Activated T-cell treated with anti-CD3 and anti-CD28 coated beads, Interleukin-2, amount 50 U/mL, for 48 hours (primary cell): ENCODE measurements at places on chromosomes 6 and 20.

- DNase-seq: no peak
These were observed 181.9 kb downstream of the SYNDIG1 start for GRCh38 chr20:24651171-24651975.

GRCh38 chr6:17474289-17474688 lies 80.9 kb downstream of the CAP2 start:
- no peak for DNase-seq

DNA sequence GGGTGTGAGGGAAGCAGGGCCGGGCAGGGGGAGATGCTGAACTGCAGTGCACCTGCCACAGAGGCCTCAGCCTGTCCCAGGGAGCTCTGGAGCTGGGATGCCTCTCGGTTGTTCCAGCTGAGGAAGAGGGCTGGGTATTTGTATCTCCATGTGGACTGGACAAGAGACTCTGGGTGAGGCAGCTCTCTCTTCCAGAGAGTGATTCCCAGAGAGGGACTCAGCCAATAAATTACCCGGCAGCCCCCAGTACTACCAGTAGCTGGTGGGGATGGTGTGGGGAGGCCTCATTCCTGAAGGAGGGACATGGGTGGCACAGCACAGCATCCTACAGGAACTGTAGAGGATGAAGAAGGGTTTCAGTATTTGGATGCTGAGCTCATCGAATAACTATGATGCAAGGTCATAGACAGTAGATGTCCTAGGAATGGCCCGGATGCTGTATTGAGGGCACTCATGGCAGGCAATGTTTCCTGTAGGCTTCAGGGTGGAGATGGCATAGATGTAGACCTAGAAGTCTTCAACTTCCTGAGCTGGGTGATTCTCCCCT lies 1.4 kb downstream of the FGD2 start:
- no peak for DNase-seq

DNA sequence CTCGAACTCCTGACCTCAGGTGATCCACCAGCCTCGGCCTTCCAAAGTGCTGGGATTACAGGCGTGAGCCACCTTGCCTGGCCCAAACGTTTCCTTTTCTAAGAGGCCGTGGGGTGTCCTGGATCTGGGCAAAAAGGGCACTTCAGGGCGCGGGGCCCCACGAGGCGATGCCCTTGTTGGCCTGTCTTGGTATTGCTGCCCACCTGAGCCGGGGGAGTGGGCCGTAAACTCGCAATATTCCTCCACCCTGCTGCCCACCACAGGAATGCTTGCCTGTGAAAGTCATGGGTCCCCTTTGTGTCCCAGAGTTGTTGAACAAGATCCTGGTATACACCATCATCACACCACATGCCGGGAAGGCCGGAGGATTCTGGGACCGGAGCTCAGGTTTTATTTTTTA lies 49.0 kb downstream of the SSR1 start:
- no peak for DNase-seq

- DNase-seq: no peak
These were observed 15.3 kb downstream of the RRP36 start for GRCh38 chr6:43036712-43037111.

DNA sequence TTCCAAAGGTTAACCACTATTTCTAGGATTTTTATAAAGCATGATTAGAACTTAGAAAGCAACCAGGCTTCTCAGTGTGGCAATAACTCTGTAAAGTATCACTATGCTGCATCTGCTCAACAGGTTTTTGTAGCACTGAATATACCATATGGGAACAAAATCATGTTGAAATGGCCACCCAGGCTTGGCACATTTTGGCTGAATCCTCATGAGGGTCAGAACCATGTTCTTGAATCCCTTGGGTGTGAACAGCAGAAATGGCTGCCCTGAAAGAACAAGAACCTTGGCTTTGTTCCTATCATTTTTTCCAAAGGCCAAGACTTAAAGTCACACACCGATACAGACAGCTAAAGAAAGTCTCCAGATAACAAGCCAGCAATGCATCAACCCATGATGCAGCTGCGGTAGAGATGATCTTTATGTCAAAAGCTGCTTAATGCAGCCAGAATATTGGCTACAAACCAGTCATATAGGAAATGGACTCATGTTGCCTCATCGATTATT lies 283.0 kb upstream of the NOX3 start:
- no peak for DNase-seq

DNA sequence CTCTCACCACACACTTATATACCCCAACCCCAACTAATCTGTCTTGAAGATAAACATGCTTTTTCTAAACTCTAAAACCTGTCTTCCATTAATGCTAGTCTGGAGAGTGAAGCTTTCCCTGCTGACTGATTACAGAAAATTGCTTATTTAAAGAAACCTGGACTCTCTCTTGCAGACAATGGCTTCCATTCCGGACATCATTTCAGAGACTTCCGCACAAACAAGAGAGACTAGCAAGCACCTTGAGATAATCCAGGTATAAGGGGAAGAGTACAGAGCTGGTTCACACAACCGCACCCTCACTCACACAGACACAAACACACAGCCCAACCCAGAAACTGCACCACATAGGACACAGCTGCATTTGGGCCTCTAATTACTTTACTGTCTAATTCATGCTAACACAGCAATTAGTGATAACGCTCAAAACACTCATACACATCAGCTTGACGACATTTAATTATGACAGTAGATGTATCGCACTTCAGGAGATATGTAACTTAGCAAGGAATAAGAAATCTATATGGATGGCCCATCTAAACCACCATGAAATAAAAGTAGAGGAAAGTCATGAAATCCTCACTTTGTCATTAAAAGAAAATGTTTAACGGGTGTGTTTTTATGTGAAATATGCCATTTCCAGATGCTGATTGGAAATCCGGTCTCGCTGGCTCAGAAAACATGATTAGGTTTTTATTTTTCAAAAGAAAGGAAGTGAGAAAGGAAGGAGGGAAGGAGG lies 138.1 kb upstream of the JARID2 start:
- no peak for DNase-seq

- DNase-seq: no peak
These were observed 12.2 kb downstream of the IGF2R start for GRCh38 chr6:159981071-159981402.

GRCh38 chr6:158231551-158232315 lies 63.6 kb downstream of the GTF2H5 start:
- peak; percentile 67 for DNase-seq

GRCh38 chr20:34522969-34523871 lies 7.0 kb downstream of the DYNLRB1 start:
- DNase-seq: peak; percentile 71

- DNase-seq: no peak
These were observed 68.0 kb upstream of the KCNQ5 start for GRCh38 chr6:72553531-72554511.

DNA sequence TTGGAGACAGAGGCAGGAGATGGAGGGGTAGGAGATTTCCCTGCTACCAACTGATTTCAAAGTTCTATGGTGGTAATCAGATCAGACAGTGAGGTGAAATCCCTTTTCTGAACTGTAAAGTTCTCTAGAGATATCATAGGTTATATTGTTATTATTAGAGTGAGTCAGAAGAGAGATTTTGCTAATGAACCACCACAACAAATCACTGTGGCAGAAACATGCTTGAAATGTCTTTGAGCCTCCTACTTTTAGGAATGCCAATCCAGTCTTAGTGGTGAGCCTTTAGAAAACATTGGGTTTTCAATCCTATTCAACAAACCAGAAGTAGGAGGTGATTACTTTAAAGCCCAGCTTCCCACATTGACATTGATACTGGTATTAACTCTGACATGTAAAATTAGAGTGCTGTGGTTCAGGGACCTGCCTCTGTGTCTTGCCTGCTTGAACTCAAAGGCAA lies 136.7 kb upstream of the CNR1 start:
- no peak for DNase-seq

DNA sequence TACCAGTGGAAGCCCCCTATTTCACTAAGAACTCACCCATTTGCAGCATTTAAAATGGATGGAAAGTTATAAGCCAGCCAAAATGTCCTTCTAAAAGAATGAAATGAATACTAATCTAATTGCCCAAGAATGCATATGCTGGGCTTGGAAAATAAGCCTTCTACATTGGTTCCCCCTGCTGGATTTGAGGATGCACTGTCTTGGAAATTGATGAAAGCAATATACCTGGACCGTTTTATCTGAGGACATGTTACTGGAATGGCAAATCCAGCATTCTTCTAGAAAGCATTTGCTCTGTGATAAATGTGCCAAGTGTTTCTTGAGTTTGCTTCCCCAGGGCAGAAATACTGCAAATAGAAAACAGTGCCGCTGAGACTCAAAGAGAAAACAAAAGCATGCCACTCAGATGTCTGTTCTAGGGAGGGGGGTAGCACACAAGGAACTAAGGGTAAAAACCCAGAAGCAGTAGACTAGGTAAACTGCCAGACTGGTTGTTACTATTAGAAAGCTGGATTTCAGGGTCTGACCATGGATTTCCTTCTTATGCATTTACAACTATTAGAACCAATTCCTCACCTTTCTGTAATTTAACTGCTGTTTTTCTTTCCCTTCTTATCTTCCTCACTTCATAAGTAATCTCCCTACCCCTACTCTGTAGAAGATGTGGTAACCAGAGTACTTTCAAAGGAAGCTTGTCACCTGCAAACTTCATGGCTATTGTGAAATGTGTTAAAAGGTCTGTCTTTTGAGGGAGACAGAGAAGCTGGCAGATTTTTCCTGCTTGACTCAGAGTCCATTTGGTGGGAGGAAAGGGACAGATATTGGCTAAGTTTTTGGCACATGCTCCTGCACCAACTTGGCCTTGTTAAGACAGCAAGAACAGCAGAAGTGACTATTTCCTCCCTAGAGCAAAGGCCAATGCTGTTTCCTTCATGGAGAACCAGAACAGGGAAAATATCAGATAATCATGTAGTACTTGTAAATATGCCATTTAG lies 642.6 kb downstream of the KIF16B start:
- DNase-seq: no peak

DNA sequence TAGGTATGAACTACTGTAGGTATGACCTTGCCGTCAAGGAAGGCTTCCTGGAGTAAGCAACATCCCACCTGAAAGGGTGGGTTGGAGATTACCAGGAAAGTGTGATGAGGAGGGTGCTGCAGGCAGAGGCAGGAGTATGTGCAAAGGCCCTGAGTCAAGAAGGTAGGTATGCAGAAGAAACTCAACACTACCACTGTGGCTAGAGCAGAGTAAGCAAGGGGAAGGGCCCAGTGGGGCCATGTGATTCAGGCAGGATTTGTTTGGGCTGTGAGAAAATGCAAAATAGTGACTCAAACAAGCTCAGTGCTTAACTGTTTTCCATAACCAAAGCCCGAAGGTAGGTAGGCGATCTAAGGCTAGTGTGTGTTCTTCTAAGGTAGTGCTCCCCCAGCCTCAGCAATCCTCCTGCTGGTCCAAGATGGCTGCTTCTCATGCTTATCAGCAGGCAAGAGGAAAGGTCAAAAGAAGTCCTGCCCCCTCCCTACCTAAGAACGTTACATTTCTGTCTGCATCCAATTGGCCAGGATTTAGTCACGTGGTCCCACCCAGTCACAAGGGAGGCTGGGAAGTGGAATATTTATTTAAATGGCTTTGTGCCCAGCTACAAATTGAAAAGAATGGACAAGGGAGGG lies 36.2 kb upstream of the HMGA1 start:
- DNase-seq: no peak

DNA sequence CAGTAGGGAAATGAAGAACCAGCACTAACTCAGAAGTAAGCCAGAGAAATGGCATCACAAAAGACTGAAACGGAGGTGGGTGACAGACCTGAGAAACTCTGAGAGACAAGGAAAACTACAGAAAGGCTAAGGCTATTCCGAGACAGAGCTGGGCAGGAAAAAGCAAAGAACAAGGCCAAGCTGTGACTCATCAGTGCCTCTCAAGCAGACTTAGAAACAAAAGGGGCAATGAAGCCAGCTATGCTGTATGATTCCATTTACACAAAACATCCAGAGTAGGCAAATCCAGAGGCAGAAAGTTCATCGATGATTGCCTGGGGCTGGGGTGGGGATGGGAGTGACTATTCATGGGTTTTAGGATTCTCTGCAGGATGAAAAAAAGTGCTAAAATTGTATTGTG lies 50.0 kb downstream of the SLC23A2 start:
- no peak for DNase-seq

- DNase-seq: no peak
These were observed 108.1 kb downstream of the CEBPB start for GRCh38 chr20:50298554-50299324.

GRCh38 chr6:48136856-48137255 lies 25.9 kb upstream of the PTCHD4 start:
- no peak for DNase-seq

GRCh38 chr20:2920473-2920872 lies 47.2 kb downstream of the PTPRA start:
- no peak for DNase-seq

- no peak for DNase-seq
These were observed 18.2 kb downstream of the BMP7 start for GRCh38 chr20:57248132-57248797.

DNA sequence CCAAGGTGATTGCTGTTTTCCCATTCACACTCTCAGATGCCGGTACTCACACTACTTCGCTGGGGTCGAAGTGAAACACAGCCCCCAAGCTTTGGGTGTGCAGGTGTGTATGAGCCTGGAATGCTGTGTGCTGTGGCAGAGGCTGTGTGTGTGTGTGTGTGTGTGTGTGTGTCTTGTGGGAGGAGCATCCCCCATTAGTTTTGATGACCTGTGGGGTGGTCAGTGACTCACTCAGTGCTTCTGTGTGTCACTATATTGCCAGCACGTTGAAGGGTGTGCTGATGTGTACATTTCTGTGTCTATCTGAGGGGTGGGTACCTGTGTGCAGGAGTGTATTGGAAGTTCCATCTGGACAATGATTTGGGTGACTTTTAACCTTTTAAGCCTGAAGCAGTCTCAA lies 5.0 kb upstream of the SLC12A5 start:
- no peak for DNase-seq

DNA sequence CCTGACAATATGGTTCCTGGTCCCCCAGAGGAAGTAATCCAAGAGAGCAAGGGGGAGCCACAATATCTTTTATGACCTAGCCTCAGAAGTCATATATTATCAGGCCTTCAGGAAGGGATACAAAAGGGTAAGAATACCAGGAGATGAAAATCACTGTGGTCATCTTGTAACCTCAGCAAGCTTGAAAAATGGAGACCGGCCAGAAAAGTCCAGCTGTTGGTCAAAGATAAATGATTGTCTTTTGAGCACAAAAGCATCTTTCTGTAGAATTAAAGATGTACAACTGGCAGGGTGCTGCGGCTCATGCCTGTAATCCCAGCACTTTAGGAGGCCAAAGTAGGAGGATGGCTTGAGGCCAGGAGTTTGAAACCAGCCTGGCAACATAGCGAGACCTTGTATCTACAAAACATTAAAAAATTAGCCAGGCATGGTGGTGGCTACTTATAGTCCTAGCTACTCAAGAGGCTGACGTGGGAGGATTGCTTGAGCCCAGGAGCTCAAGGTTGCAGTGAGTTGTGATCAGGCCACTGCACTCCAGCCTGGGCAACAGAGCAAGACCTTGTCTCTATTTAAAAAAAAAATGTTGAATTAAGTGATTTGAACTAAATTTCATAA lies 118.0 kb upstream of the MARCKS start:
- DNase-seq: no peak

DNA sequence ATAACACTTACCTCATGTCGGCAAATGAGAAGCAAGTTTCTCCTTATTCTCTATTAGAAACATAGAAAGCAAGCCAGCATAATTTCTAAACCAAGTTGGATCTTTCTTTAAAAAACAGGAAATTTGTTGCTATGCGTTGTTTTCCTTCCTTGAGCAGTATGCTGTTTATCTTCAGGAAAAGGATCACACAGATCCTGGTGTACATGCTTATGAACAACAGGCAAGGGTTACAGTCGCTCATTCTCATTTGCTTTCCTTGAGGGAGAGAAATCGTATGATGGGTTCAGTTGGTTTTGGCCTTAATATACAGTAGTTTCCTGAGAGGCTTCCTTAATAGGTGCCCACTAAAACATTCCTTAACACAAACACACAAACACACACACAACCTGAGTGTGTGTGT lies 118.8 kb downstream of the FYN start:
- no peak for DNase-seq
